Esophagus muscularis mucosa (tissue), 4 donors: ENCODE measurements at places on chromosomes 6 and 20. TPM values are rescaled to one million over a fixed set of nuclear protein-coding genes. Genes with fewer than 3 reads are reported as not detected.

DNA sequence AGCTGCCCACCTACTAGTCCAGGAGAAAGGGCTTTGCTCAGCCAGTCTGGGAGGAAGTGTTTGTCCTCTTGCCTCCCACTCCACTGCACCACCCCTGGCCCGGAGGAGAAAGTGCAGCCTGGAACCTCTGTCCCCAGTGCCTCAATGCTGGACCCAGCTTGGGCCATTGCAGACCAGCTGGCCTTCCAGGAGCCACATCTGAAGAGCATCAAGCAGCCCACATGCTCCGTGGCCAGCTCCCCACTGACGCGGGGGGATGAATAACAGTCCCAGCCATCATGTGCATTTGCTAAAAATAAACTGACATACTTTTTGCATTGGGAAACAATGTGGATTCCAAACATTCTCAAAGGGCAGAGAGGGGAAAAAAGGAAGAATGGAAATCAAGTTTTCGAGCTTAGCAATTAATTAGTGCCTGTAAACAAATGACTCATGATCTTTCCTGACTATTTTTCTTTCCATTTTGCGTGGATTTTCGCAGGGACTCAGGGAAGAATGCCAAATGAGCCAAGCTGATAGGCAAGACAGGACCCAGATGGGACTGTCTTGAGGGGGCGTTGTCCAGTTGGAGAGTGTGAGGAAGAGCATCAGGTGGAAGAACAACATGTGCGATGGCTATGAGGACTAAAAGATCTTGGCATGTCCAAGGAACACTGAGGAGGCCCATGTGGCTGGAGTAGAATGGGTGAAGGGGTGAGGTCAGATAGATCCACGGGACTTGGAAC, 34.1 kb downstream of the CEBPB start:
- no peak overlapping the region for H3K4me3 ChIP-seq
- DNase-seq = peak; percentile 93
- H3K27me3 ChIP-seq = no peaks in the 10 kb centered on the region
- peaks cover 36% of the 10 kb centered on the region for H3K4me1 ChIP-seq

- peaks cover 36% of the 10 kb centered on the region for H3K4me1 ChIP-seq
- H3K4me3 ChIP-seq = no peak overlapping the region
- no peaks in the 10 kb centered on the region for H3K36me3 ChIP-seq
- DNase-seq = no peak
- H3K27me3 ChIP-seq = no peaks in the 10 kb centered on the region
Observed at GRCh38 chr6:43665376-43665775, 20.5 kb downstream of the RSPH9 start.

DNA sequence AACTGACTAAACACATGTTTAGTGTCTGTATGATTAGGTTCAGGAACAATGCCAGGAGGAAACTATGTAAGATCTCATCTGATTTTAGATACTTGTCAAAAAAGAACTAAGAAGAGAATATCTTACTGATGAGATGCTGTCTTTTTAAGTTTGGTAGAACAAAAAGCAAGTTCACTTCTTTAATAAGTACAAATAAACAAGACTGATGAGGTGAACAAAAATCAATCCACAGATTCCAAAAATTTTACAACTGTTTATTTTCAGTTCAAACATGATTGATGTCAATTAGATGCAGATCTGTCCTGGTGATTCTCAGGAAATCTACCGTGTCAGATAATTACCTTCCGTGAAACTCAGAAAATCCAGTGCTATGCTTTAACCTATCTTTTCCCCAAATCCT, 24.9 kb downstream of the EPHA7 start:
- H3K36me3 ChIP-seq = no peaks in the 10 kb centered on the region
- H3K27me3 ChIP-seq = no peaks in the 10 kb centered on the region
- no peak for DNase-seq
- peak overlapping the region; percentile 2 for H3K4me3 ChIP-seq

DNA sequence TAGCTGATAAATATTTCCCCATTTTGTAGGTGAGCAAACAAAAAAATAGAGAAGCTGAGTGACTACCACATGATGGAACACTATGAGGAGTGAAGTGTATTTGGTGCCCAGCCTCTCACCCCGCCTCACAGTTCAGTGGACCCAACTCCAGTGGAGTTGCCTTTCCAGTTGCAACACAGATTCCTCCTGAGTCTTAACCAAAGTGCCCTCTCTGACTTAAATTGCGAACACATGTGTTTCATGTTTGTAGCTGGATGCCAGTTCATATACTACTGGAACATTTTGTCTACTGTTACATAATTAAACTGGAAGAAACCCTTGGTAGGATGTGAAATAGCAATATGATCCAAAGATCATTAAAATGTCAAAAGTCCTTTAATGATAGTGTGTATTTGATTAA, 448.9 kb downstream of the COL12A1 start:
- no peak for DNase-seq
- no peaks in the 10 kb centered on the region for H3K27me3 ChIP-seq
- H3K36me3 ChIP-seq = no peaks in the 10 kb centered on the region
- peaks cover 26% of the 10 kb centered on the region for H3K4me1 ChIP-seq

- H3K27me3 ChIP-seq = peaks cover 21% of the 10 kb centered on the region
- no peaks in the 10 kb centered on the region for H3K36me3 ChIP-seq
- H3K4me1 ChIP-seq = no peaks in the 10 kb centered on the region
- no peak overlapping the region for H3K27ac ChIP-seq
- no peak overlapping the region for H3K4me3 ChIP-seq
Observed at GRCh38 chr20:1505361-1505760, 14.1 kb upstream of the SIRPB2 start.

Gene COX7A2
- total RNA-seq = 161 TPM
